ENCODE measurements at places on chromosomes 7 and 10.

DNA sequence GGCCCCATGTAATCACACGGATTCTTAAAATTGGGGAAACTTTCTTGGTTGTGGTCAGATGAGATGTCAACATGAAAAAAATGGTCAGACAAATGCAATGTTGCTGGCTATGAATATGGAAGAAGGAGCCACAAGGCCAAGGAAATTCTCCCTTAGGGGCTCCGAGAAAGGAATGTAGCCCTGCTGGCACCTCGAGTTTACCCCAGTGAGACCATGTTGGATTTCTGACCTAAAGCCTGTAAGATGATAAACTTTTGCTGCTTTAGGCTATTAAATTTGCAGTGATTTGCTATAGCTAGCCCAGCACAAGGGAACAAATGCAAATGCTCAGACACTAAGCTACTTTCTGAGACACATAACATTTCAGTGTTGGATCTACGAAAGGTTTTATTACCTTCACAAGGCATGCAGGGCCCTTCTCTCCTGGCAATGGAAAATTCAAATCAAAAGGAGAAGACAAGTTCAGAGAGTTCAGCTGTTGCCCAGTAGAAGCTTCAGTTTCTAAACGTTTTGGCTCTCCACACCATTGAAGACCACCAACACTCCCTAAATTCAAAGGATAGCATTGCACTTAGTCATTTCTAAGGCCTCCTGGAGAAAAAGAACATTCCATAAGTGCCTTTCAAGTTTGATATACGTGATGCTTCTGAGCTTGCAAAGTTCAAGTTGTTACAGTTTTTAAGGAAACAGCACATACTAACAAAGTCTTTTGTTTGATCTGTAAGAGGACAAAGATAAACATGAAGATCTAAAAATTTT lies 23.4 kb downstream of the MCMBP start:
- no peak for DNase-seq

DNA sequence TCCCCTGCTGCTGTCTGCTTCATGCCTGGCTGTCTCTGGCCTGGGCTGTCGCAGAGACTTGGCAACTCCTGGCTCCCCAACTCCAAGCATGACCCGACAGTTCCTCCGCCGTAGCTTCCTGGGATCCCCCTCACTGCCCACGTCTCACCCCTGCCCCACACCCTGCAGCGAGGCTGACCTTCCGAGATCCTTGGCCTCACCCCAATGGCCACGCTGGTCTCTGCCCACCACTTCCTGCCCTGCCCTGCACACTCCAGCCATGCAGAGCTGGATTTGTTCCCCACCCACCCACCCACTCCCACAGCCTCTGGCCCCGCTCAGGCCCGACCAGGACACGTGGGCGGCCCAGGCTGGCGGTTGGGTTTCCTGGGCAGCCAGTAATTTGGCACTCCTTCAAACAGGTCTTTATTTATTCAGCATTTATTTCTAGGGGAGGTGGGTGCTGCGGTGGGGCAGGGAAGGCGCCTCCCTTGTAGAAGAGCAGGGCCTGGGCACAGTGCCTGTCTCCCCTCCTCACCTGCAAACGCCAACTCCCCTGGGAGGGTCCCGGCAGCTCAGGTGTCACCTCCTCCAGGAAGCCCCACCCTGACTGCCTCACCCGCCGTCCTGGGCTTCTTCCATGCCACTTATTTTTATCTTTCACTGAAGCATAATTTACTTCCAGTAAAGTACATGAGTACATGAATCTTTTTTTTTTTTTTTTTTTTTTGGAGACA lies 25.5 kb downstream of the GTF2IRD1 start:
- DNase-seq, result no peak

DNA sequence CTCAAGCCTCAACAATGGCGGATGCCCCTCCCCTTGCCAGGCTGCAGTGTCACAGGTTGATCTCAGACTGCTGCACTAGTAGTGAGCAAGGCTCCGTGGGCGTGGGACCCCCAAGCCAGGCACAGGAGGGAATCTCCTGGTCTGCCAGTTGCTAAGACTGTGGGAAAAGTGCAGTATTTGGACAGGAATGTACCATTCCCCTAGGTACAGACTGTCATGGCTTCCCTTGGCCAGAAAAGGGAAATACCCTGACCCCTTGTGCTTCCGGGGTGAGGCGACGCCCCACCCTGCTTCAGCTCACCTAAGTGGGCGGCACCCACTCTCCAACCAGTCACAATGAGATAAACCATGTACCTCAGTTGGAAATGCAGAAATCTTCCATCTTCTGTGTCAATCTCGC lies 44.0 kb upstream of the TMEM243 start:
- no peak for DNase-seq

DNA sequence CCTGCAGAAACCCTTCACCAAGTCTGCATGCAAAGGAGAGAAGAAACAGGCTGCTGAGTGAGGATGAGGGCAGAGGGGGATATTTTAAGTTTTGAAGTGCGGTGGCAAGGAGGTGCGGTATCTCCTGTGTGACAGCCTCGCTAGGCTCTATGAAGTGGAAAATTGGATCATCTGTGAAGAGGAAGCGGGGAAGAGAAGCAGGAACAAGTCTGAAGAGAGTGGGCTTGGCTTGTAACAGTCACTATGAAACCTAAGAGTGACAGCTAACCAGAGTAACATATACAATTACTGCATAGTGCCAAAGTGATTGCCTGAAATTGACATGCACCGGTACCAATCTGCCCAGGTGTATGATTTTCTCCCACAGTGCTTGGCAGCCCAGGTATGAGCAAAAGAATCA lies 287.5 kb upstream of the KLF14 start:
- no peak for DNase-seq

DNA sequence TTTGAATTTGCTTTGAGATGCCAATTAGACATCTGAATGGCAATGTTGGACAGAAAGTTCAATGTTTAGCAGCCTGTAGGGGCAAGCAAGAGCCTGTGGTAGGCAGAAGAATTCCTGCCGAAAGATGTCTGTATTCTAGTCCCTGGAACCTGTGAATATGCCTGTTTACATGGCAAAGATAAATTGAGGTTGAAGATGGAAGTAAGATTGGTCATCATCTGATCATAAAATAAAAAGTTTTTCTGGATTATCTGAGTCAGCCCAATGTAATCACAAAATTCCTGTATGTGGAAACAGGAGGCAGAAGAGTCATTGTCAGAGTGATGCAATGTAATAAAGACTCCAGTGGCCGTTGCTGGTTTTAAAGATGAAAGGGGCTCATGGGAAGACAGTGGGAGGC lies 430.5 kb downstream of the MDFIC start:
- DNase-seq, result no peak
